RCC 7860 (cell line): ENCODE measurements at places on chromosomes 3 and 15.

DNA sequence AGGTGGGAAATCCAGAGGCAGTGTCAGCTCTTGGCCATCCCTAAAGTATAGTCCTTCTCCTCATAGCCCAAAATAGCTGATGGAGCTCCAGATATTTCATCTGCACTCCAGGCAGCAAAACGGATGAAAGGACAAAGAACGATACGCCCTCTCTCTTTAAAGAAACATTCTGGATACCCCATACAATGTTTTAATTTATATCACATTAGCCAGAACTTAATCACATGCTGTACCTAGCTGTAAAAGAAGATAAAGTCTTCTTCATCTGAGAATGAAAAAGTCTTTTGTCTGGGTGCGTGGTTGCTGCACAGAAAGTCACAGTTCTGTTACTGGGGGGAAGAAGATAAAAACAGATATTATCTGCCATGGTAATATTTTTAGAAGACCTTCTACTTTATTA is 4.3 kb upstream of the SHC4 start:
- DNase-seq = no peak

DNA sequence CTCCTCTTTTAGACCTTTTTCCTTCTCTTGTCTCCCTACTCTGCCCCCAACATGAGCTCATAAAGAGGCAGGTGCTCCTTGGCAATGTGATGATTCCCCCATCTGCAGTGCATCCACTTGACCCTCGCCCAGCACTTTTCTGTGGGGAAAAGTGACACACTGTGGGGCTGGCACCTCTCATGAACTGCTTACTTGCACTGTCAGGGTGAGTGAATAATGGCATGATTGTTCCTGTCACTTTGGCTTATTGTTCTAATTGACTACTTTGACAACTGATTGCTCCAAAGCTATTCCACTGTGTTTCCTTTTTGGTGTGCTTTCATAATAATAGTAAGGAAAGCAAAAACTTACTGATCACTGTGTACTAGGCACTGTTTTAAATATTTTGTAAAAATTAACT is 253.3 kb upstream of the SUCLG2 start:
- DNase-seq = no peak

- DNase-seq = no peak
Observed at GRCh38 chr3:168271932-168272331, 176.2 kb upstream of the GOLIM4 start.

GRCh38 chr3:124351430-124352148 is 359.7 kb upstream of the ROPN1 start:
- DNase-seq = peak; percentile 66

- DNase-seq = no peak
Observed at GRCh38 chr3:19811689-19812088, 122.3 kb downstream of the EFHB start.

GRCh38 chr15:65115542-65115941 is 542 bp upstream of the UBAP1L start:
- DNase-seq = no peak

GRCh38 chr3:188236271-188236670 is 82.3 kb downstream of the LPP start:
- DNase-seq = no peak

DNA sequence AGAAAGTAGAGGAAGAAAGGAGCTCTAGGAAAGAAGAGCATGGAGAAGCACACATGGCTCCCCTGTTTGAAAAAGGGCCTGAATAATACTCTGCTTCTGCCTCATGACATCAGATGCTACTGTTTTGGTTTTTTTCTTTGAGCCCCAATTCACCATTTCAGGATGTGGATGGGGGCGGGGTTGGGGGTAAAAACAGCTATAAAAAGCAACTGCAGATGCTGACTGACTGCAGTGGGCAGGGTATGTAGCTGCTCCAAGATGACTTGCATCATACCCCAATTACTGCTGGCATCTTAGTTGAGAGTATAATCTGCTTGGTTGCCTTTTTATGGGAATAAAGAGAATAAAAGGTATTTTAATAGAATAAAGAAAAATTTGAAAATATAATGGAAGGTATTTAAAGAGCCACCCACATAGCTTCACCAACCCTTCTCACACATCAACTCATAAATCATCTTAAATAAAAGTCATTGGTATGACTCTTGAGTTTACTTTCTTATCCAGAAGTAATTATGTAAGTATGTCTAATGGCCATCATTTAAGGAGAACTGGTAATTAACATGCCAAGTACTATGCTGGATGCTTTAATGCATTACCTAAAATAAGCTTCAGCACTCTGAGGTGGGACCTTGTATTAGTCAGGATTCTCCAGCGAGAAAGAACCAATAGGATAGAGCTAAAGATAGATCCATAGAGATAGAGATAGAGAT is 36.4 kb upstream of the TMEM45A start:
- no peak for DNase-seq

- peak; percentile 13 for DNase-seq
Observed at GRCh38 chr3:194869482-194870169, 183.9 kb downstream of the FAM43A start.
